ENCODE measurements at places on chromosomes 12 and 14.
A peak's percentile ranks its signal among the peaks of the same experiment; 100 is the strongest.

GRCh38 chr14:58637040-58637390, 747 bp upstream of the DACT1 start:
- DNase-seq = peak; percentile 5

DNA sequence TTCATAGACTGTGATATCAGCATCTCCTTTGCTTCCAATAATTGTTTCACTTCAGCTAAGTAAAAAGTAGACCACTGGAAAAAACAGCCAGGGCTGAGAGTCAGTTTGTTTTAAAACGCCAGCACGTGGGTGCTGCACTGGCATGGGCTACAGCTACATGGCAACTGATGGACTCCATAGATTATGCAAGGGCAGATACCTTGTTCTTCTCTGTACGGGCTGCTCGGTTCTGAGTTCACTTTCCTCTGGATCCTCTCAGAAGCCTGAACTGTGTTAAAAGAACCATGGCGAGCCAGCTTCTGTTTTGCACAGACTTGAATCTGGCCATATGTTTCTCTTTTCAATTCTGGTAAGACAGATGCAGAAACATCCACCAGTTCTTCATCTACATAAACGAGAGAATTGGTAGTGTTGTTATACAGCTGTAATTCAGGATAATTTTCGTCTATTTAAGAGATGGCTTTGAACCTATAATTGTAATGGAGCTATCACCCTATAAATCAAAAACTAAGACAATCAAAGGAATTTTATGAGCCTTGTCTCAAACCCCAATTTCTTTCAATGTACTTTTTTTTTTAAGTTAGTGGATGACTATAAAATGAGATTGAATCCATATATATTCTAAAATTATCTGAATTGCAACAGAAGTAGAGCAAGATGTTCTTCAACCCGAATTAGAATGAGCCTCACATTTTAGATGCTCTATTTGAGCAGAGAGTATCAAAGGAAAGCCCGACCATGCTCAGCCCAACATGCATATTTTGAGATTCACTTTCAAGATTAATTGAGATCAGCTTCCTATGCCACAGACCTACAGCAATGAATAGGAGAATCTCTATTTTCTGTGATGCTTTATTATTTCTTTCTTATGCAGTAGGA, 31.5 kb downstream of the E2F7 start:
- no peak for DNase-seq

DNA sequence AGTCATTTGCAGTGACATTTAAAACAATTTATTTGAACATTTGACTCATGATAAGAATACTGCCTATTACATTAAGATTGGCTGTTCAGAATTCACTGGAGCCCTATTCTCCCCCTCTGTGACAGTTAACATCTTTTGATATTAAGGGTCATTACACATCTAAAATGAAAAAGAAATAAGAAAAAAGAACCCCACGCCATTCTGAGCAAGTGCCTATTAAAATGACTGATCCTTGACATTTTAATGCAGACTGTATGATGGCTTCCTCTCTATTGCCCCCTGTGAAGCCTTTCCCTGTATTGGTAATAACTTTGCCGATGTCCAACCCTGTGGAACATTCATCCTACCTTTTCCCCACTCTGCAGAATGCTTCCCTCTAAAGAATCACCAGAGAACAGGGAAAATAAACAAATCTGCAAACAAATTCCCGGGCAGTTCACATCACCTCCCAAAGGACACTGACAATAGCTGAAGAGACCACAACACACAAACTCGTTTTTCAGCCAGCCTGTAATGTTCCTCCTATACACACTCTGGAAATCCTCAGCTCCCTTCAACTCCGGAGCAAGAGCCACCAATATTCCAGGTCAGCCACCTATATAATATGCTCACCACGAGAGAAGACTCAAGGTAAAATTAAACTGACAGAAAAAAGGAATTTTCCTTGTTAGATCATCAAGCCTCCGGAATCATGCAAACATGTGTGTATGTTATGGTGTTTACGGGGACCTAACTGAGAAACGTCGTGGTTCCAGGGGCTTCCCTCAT, 2.1 kb downstream of the NIN start:
- DNase-seq = no peak

DNA sequence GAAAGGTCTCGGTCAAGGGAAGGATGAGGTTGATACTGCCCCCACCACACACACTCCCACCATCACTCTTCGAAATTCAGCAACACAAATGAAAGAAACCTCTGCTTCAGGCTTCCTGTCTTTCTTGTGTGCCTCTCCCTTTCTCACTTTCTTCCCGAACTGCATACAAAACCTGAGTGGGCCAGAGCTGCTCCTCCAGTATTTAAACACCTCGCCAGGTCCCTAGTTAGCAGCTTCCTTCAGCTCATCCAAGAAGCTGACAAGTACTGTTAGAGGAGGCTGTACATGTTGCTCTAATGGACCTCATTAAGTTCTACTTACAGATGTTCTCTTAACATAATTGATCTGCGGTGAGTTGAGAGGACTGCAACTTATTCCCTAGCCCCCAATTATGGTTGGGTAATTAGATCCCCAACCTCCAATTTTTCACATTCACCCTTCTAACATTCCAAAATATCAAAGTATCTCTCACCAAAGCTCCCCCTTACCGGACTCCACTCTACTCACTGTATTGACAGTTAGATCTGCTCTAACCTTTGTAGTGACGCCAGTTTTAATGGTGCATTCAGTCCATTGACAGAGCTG, 4.1 kb upstream of the LMO3 start:
- no peak for DNase-seq

DNA sequence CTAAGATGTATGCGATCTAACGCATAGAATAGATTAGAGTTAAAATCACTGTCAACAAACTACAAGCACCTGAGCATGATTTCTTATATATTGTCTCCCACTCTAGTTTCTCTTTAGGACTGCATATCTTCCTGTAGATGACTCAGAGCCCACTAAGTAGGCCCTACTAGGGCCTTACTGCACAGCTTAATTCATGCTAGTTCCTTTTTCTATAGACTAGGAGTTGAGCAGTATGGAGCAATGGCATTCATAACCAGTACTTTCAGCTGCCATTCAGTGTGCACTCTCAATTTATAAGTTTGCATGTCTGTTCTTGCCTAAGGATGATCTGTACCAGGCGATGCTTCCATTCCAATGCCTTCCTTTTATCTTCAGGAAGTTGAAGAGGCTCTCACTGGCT, 103.5 kb downstream of the METTL25 start:
- DNase-seq = no peak

DNA sequence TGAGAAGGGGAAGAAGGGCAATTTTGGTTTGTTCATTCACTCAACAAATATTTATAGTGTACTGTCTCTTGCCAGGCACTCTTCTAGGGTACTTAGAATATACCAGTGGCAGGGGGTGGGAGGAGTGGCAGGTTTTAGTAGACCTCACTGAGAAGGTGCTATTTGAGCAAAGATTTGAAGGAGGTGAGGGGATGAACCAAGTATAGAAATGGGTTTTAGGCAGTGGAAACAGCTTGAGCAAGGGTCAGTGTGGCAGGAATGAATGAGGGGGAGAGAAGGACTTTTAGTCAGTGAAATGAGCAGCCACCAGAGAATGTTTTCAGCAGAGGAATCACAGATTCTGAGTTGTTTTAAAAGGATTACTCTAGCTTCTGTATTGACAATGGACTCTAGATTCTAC, 2.3 kb downstream of the PRIM1 start:
- DNase-seq = no peak

DNA sequence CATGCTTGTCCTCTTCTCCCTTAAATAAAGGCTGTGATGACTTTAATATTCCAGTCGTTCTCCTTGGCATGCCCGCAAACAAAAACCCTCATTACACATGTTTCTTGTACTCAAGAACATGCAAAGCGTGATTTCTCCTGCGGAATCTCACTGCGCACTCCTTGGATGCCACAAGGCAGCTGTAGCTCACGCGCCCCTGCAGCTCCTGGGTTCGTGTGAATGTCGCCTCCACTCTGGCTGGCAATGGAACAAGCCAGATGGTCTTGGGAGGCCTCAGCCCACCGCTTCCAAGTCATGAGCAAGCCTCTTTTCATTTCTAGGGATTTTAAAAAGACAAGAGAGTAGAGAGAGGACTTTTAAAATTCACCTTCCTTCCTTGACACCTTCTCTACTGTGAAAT, 403.8 kb downstream of the PCNX1 start:
- DNase-seq = no peak

DNA sequence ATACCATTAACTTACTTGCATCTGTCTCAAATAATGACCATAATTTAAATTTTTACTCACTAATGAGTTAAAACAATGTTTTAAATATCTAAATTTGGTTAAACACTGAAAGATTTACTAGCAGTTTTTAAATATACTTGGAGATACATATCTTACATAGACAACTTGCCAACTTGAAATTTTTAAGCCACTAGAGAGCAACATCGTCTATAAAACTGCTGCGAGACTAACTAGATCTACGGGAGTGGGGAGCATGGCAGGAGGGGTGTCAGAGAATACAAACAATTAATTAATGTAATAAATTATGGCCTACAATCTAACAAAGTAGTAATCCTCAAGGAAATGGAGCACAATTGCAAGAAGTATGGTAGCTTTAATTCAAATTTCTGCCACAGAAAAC, 120.4 kb downstream of the LRRIQ1 start:
- no peak for DNase-seq

GRCh38 chr14:69629225-69630127, 18.1 kb downstream of the SUSD6 start:
- no peak for DNase-seq

GRCh38 chr14:87044807-87045206, 948.2 kb downstream of the GALC start:
- no peak for DNase-seq

Measured in stimulated activated CD8-positive, alpha-beta memory T cell treated with anti-CD3 and anti-CD28 coated beads, Interleukin-7, amount 100 ng/mL, for 4 hours (primary cell).